Effector memory CD4-positive, alpha-beta T cell (primary cell): ENCODE measurements at places on chromosomes 3 and 15.

GRCh38 chr3:69142090-69142489 lies 19.7 kb upstream of the LMOD3 start:
- H3K36me3 ChIP-seq: no peaks in the 10 kb centered on the region
- no peak overlapping the region for H3K4me3 ChIP-seq
- H3K4me1 ChIP-seq: no peaks in the 10 kb centered on the region
- no peak for DNase-seq
- no peak overlapping the region for H3K27ac ChIP-seq

DNA sequence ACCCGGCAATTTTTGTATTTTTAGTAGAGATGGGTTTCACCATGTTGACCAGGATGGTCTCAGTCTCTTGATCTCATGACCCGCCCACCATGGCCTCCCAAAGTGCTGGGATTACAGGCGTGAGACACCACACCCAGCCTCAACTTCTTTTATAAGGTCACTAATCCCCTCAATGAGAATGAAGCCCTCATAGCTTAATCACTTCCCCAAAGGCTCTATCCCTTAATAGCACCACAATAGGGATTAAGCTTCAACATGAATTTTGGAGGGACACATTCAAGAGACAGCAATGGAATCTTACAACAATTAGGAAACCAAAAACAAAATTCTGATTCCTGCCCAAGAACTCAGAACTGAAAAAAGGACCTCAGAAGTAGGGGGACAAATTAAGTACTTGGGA lies 126.8 kb downstream of the ATP1B3 start:
- no peak overlapping the region for H3K4me3 ChIP-seq
- no peaks in the 10 kb centered on the region for H3K36me3 ChIP-seq
- no peak for DNase-seq
- no peaks in the 10 kb centered on the region for H3K4me1 ChIP-seq

GRCh38 chr15:64583983-64584382 lies 123.6 kb downstream of the ZNF609 start:
- peak overlapping the region; percentile 39 for H3K4me3 ChIP-seq
- peak overlapping the region; percentile 52 for H3K27ac ChIP-seq
- no peaks in the 10 kb centered on the region for H3K36me3 ChIP-seq

GRCh38 chr3:22506871-22507270 lies 696.3 kb upstream of the UBE2E2 start:
- H3K27me3 ChIP-seq: no peaks in the 10 kb centered on the region
- no peaks in the 10 kb centered on the region for H3K36me3 ChIP-seq
- no peak overlapping the region for H3K27ac ChIP-seq
- H3K4me3 ChIP-seq: no peak overlapping the region
- DNase-seq: no peak
- H3K4me1 ChIP-seq: no peaks in the 10 kb centered on the region

- no peak for DNase-seq
- H3K36me3 ChIP-seq: peaks cover 12% of the 10 kb centered on the region
- H3K27me3 ChIP-seq: no peaks in the 10 kb centered on the region
Observed at GRCh38 chr15:65901836-65902235, 32.5 kb downstream of the RAB11A start.

GRCh38 chr3:62039586-62039985 lies 333.8 kb downstream of the FEZF2 start:
- H3K27me3 ChIP-seq: no peaks in the 10 kb centered on the region
- H3K4me3 ChIP-seq: no peak overlapping the region

DNA sequence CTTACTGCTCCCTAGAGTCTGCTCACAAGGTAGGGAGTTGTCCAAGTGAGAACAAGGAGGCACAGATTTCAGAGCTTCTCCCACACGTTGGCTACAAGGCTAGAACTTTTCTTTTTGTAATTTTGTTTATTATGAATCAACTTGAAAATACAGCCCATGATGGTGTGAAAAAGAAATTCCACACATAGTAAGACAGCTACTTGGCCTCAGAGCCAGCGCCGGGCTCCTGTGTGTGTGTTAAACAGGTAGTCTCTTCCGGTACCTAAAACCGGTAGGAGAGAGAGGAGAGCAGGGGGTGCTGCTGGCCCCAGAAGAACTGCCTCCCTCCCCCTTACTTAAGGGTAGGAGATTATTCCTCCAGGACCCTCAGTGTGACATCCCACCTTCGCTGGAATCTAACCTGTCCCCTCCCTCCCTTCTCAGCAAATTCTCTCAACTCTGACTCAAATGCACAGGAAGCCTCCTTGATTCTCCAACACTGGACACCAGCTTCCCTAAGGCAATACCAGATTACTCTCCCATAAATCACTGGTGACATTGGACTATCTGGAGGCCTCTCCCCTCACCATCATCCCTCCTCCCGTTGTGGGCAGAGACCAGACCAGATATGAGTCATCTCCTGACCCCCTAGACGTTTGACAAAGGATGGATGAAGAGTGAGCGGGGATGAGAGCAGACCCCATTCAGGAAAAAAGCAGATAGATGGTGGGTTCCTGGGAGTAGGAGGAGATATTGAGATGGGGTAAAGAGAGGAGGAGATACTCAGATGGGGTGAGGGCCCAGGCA lies 4.5 kb upstream of the IP6K1 start:
- no peak overlapping the region for H3K27ac ChIP-seq
- no peaks in the 10 kb centered on the region for H3K27me3 ChIP-seq
- peaks cover 10% of the 10 kb centered on the region for H3K4me1 ChIP-seq

DNA sequence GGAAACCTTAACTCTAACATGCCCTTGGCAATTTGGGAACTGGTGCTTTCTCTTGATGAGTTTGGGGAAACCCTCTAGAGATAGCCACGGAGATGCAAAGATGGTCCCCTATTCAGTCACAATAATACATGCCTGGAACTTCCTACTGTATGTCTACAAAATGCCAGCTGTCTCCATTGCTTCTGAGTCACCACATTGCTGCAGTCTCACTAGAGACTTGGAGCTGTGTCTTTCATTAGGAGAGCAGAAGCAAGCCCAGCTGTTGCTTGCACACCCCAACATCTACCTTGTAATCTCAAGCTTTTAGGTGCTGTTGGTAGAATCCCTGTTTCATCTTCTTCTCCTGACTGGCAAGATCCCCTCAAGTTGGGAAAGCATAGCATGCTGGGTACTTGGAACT lies 261.0 kb downstream of the ADAMTSL3 start:
- H3K4me1 ChIP-seq: no peaks in the 10 kb centered on the region
- H3K4me3 ChIP-seq: no peak overlapping the region
- H3K27ac ChIP-seq: no peak overlapping the region
- H3K27me3 ChIP-seq: no peaks in the 10 kb centered on the region

GRCh38 chr3:155549087-155549486 lies 195.8 kb downstream of the PLCH1 start:
- no peak for DNase-seq
- no peaks in the 10 kb centered on the region for H3K36me3 ChIP-seq
- no peak overlapping the region for H3K27ac ChIP-seq

GRCh38 chr3:77381431-77381830 lies 341.5 kb downstream of the ROBO2 start:
- no peaks in the 10 kb centered on the region for H3K4me1 ChIP-seq
- no peak overlapping the region for H3K4me3 ChIP-seq
- H3K27me3 ChIP-seq: no peaks in the 10 kb centered on the region
- no peaks in the 10 kb centered on the region for H3K36me3 ChIP-seq

DNA sequence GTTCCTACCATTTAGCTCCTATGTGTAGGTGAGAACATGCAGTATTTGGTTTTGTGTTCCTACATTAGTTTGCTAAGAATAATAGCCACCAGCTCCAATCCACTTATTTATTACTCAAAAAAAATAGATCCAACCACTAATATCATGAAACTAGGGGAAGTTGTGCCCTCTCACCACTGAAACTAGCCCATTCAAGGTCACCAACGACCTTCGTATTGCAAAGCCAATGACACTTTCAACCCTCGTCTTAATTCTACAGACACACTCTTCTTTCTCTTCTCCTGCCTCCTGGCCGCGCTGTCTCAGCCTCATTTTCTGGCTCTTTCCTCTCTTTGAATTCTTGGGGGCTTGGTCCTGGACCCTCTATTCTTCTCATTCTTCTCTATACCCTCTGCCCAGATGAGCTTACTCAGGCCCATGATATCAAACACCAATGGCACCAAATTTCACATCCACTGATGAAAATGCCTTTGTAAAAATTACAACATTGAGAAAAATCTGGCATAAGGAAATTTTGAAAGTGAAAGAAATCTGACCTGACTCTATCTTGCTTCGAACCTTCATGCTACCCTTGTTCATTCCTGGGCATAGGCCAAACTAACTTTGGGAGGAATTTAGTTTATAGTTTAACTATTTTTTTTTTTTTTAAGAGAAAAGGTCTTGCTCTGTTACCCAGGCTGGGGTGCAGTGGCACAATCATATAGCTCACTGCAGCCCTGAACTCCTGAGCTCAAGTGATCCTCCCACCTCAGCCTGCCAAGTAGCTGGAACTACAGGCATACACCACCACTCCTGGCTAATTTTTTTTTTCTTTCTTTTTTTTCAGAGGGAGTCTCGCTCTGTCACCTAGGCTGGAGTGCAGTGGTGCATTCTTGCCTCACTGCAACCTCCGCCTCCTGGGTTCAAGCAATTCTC lies 25.4 kb upstream of the LIMD1 start:
- no peak overlapping the region for H3K27ac ChIP-seq
- H3K4me3 ChIP-seq: no peak overlapping the region
- no peaks in the 10 kb centered on the region for H3K36me3 ChIP-seq
- no peaks in the 10 kb centered on the region for H3K27me3 ChIP-seq
- no peaks in the 10 kb centered on the region for H3K4me1 ChIP-seq

DNA sequence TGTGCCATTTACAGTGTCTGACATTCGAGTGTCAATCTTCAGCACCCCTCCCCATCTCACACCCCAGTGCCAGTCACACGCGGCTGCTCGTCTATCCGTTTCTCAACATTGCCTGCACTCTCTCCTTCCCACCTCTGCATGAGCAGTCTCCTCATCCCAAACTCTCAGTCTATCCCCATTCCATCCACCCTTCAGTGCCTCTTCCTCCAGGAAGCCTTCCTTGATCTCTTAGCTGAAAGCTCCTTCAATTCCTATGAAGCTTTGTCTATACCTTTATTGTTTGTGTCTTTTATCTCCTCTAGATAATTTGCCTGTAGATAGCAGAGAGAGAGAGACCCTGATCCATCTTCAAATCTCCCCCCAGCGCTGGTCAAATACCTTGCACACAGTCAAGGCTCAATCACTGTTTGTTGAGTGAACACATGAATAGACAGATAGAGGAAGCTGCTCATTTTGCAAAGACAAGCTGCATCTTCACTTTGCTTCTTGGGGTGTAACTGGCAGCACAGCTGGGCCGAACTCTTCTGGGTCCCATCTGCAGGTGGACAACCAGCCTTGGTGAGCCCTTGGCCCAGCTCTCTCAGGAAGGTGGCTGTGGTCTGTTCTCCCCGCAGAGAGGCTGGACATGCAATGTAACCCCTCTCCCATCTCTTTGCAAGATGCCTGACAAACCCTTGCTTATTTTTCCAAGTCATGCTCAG lies 52.8 kb downstream of the ITGA11 start:
- no peaks in the 10 kb centered on the region for H3K36me3 ChIP-seq
- H3K4me3 ChIP-seq: no peak overlapping the region
- DNase-seq: no peak

DNA sequence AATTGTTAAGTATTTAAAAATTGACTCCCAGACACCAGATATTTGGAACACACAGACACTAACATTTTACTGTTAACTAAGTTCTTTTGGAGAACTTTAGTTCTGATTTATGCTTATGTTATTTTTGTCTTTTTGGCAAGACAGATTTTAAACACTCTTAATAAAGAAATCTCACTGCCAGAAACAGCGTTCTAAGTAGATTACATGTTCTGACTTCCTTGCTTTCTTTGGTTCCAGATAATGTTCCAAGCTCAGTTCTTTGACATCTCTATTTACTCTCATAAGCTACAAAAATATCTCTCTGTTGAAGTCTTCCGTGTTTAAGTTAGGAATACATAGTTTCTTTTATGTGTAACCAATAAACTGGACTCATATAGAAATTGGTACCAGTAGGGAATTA lies 1699.6 kb downstream of the OTOL1 start:
- H3K27me3 ChIP-seq: no peaks in the 10 kb centered on the region
- no peaks in the 10 kb centered on the region for H3K36me3 ChIP-seq
- H3K4me1 ChIP-seq: no peaks in the 10 kb centered on the region

DNA sequence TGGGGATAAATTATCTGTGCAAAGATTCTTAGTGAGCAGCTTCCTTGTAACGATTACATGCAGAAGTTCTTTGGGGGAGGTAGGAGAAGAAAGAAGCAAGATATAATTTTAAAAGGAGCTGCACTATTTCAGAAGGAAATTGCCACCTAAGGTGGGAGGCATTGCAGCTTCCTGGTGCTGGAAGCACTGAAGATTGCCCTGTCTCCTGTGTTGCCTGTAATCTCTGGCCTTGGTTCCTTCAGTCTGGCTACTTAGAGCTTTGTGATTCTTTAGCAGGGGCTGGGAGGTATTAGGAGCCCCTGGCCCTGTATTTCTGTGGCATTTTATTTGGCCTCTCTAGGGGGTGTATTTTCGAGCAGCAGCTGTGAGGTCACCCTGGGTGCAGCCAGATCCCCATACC lies 35.5 kb downstream of the CACNA2D3 start:
- H3K4me1 ChIP-seq: no peaks in the 10 kb centered on the region
- no peaks in the 10 kb centered on the region for H3K36me3 ChIP-seq
- H3K27ac ChIP-seq: no peak overlapping the region
- DNase-seq: no peak

- H3K36me3 ChIP-seq: no peaks in the 10 kb centered on the region
- H3K27ac ChIP-seq: no peak overlapping the region
- no peaks in the 10 kb centered on the region for H3K4me1 ChIP-seq
- no peaks in the 10 kb centered on the region for H3K27me3 ChIP-seq
- no peak for DNase-seq
- H3K4me3 ChIP-seq: no peak overlapping the region
Observed at GRCh38 chr3:36434687-36435426, 54.6 kb downstream of the STAC start.

GRCh38 chr15:98807262-98807661 lies 158.9 kb downstream of the IGF1R start:
- no peaks in the 10 kb centered on the region for H3K4me1 ChIP-seq
- H3K27me3 ChIP-seq: no peaks in the 10 kb centered on the region
- H3K4me3 ChIP-seq: no peak overlapping the region
- H3K36me3 ChIP-seq: no peaks in the 10 kb centered on the region
- no peak overlapping the region for H3K27ac ChIP-seq
- no peak for DNase-seq

DNA sequence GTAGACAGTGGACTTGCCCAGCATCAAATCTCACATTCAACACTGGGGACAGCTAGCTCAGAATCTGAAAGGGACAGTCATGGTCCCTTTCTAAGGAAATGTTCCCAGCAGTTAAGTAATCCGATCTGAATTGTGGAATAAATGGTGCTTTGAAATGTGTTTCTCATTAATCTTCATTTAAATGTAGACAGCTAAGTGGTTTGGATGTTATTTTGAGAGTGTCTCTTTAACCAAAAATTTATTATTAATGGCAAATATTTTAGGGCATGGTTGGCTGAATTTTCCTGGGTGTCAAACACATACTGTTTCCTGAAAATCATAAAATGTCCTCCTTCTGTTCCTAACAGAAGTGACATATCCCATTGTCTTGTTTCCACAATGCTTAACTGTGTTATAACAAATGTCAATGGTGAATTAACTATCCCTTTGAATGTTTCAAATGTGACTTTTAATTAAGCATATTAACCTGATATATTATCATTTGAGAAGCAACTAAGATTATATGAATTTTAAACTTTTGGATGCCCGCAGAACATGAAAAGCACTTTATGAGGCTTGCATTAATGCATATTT lies 210.8 kb downstream of the CHST2 start:
- no peak overlapping the region for H3K4me3 ChIP-seq
- no peak for DNase-seq
- no peaks in the 10 kb centered on the region for H3K4me1 ChIP-seq
